ENCODE measurements at places on chromosomes 1 and 21. TPM values are rescaled to one million over a fixed set of nuclear protein-coding genes. Genes with fewer than 3 reads are reported as not detected.

The PPIE gene
- 38.5 TPM for total RNA-seq

The LHX8 gene
- total RNA-seq = not detected

The CHRM3 gene
- total RNA-seq = 3.8 TPM

The CACNA1S gene
- not detected for total RNA-seq

The ZNHIT6 gene
- total RNA-seq = 23.8 TPM

The PADI2 gene
- total RNA-seq = 2.2 TPM

The FCRL5 gene
- total RNA-seq = 0.63 TPM

The PTPN14 gene
- 50.5 TPM for total RNA-seq
